Calu3 (cell line): ENCODE measurements at places on chromosomes 4 and X. TPM values are rescaled to one million over a fixed set of nuclear protein-coding genes. Genes with fewer than 3 reads are reported as not detected.
A peak's percentile ranks its signal among the peaks of the same experiment; 100 is the strongest.

DNA sequence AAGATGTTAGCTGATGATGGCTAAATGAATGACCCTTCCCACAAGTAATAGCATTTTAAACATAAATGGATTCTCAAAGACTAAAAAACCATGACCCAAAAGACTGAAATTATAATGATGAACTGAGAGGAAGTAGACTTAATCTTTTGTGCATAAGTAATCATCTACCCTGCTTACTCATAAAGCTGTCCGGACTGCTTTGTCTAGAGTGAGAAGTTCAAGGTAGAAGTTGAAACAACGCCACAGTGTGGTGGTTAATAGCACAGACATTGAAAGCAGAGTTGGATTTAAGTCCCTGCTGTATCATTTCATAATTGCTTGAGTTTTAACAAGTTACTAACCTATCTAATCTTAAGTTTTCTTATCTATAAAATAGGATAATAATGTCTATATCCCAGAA, 346.6 kb downstream of the CENPC start:
- DNase-seq = peak; percentile 1

LIN54 gene
- 16.3 and 16.4 TPM in 2 replicates for total RNA-seq

DNA sequence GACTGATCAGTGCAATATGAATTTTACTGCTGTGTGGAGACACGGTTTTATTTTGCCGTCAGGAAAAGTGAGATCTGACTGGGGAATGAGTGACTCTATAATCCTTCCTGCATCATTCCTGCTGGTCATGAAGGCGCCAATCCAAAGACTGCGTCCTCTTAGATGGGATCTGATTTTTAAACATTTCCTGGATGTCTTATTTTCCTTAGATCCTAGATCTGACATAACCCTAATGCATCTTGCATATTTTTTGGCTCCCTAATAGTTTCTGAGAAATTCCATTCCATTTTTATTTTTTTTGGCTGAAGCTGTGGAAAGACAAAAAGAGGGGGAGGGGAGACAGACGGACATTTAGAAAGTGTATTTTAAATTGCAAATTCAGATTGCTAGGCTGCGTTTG, 454.9 kb upstream of the FAT1 start:
- no peak for DNase-seq

NIPAL1 gene
- total RNA-seq = 17.0 and 21.0 TPM in 2 replicates

SHROOM3 gene
- total RNA-seq = 114 and 135 TPM in 2 replicates

KLHL5 gene
- total RNA-seq = 38.9 and 57.4 TPM in 2 replicates

- no peak for DNase-seq
Observed at GRCh38 chrX:145727476-145727875, 90.2 kb upstream of the SLITRK2 start.

PLCXD1 gene
- total RNA-seq = 19.1 and 23.2 TPM in 2 replicates

GRCh38 chr4:138999666-139000065, 15.9 kb upstream of the NOCT start:
- no peak for DNase-seq

GRCh38 chrX:1912193-1912592, 297.3 kb downstream of the ASMT start:
- no peak for DNase-seq
